ENCODE measurements at places on chromosomes 5 and 9. TPM values are rescaled to one million over a fixed set of nuclear protein-coding genes. Genes with fewer than 3 reads are reported as not detected.
A peak's percentile ranks its signal among the peaks of the same experiment; 100 is the strongest.

- no peak for DNase-seq
These were observed 44.2 kb downstream of the FAF2 start for GRCh38 chr5:176492431-176492830.

DNA sequence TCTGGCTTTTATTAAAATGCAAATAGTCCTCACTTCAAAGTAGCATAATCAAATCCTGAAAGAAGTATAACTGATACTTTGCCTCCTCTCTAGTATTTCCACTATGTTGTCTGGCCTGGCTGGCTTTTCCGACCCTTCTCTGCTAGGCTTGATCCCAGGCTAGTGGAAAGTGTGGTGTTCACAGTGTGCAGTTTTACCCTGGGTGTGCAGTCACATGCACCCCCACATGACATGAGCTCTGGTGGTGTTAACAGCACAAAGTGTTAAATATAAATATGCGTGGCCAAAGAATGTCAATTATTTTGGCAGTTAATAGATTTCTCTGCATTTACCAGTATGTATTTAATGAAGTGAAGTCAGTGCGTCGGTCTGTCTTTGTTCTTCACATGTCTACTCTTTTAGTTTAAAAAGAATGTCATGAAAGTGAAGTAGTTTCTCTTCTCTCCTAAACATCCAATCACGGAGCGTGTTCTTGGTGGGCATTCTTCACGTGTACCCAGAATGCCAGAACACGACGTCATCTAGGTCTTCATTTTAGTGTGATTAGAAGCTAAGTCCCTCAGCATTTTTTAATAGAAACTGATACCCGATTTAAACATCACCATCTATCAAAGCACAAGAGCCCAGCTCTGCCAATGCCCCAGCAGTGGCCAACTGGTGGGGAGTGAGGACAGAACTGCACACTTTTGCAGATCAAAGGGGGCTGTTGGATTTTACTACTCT lies 286.4 kb downstream of the FANCC start:
- no peak for DNase-seq

DNA sequence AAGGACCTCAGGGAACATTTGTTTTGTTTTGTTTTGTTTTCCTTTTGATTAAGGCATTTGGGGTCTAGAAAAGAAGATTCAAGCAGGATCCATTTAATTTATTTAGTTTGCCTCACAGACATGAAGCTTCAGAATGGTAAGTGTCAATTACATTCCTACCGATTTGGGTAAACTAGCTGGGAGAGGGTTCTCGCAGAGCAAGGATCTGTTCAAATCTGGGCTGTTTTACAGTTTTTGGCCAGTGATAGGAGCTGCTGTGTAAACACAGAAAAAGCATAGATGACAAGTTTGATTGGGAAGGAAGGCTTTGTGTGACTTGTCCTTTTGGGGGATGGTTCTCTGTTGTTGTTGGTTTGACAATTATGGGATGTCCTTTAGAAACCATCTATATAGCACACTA lies 470.3 kb upstream of the WWC1 start:
- DNase-seq: no peak

- DNase-seq: no peak
These were observed 37.4 kb downstream of the JMY start for GRCh38 chr5:79273341-79273740.

DNA sequence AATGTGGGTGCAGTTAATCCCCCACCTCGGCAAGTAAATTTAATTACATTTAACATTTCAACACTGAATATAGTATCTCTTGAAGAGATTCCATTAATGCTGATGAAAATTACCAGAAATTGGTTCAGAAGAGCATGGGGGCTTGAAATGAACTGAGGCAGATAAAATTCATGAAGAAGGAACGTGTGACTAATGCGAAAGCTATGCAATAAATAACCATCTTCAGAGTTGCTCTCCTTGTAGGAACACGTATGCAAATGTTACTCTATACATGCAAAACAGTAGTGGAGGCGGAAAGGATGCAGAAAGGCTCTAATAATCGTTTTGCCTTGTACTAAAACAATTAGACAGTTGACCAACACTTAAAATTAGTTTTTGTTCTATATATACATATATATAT lies 320.2 kb downstream of the CTNND2 start:
- DNase-seq: no peak

- DNase-seq: no peak
These were observed 117.1 kb downstream of the NUDT12 start for GRCh38 chr5:103445426-103446035.

DNA sequence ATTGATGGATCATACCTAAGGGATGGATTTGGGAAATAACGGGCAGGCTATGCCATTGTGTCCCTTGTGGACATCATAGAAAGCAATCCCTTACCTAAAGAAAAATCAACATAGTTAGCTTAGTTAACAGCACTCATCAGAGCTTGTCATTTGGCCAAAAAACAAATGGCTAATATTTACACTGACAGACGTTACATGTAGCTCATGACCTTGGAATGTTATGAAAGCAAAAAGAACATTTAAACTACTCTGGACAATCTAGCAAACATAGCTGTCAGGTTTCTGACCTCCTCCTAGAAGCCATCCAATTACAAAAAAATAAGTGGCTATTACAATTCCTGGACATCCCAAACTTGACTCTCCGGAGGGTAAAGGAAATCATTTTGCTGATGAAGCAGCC lies 23.8 kb downstream of the TMEM232 start:
- no peak for DNase-seq

GRCh38 chr5:142007237-142007544 lies 5.6 kb downstream of the GNPDA1 start:
- no peak for DNase-seq

- no peak for DNase-seq
These were observed 96.6 kb downstream of the FNBP1 start for GRCh38 chr9:129946246-129946995.

GRCh38 chr5:142472306-142472951 lies 147.6 kb upstream of the SPRY4 start:
- DNase-seq: peak; percentile 11

DNA sequence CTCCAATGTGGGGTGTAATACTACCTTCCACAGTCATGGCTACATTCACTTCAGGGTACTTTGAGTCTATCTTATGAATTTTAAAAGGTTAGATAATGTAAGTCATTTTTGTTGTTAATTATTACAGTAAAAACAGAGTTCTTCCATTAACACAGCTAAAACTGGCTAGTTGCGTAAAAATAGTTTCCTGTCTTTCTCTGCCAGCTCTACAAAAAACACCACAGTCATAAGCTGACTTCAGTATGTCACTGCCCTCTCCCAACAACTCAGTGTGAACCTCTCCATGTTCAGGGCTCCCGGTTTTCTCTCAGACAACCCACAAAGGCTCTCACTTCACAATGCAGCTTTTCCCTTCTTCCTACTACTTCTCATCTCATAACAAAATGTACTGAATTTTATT lies 84.8 kb upstream of the ITGA1 start:
- no peak for DNase-seq

DNA sequence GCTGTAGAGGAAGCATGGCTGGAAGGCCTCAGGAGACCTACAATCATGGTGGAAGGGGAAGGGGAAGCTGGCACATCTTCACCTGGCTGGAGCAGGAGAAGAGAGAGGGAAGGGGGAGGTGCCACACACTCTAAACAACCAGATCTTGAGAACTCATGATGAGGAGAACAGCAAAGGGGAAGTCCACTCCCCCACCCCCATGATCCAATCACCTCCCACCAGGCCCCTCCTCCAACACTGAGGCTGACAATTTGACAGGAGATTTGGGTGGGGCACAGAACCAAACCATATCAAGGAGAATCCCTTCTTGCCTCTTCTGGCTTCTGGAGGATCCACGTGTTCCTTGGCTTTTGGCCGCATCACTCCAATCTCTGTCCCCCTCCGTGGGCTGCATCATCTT lies 13.1 kb upstream of the CMBL start:
- no peak for DNase-seq

DNA sequence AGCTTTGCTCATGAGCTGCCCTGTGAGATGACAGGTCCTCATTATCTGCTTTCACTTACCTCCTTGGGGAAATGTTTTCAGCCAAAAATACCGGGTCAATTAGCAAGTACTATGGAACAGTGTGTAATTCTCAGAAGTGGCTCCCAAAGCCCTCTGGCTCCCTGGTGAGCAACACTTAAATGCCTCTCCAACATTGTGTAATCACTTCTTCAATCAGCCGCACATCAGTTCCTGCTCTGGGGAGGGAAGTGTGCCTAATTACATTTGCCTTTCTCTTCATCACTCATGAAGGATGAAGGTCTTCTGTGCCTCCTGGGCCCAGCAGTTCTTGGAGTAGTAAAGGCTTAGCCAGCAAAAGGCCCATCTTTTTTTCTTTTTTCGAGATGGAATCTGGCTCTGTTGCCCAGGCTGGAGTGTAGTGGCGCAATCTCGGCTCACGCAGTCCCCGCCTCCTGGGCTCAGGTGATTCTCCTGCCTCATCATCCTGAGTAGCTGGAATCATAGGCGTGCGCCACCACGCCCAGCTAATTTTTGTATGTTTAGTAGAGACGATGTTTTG lies 23.1 kb downstream of the NIM1K start:
- DNase-seq: no peak

- DNase-seq: no peak
These were observed 12.7 kb upstream of the IRF1 start for GRCh38 chr5:132503244-132503643.

DNA sequence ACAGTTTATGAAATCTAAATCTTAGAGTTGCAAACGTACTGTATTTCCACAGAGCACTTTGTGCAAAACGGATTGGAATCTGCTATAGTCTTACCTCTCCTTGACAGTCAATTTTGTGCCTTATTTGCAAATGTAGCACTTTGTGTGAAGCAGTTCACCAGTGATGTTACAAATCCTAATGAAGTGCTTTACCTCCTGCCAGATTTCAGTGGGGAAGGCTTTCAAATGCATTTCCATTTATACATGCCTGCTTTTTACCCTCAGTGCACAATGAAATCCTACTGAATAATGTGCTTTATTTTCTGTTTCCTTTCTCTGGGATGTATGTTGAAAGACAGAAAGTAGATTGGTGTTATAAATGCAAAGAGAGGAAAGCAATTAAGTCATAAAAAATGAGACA lies 2141.6 kb upstream of the C9orf72 start:
- no peak for DNase-seq

- peak; percentile 35 for DNase-seq
These were observed 162.0 kb downstream of the C9orf50 start for GRCh38 chr9:129458663-129459546.

- DNase-seq: no peak
These were observed 299.7 kb downstream of the CWC27 start for GRCh38 chr5:65068410-65068809.

DNA sequence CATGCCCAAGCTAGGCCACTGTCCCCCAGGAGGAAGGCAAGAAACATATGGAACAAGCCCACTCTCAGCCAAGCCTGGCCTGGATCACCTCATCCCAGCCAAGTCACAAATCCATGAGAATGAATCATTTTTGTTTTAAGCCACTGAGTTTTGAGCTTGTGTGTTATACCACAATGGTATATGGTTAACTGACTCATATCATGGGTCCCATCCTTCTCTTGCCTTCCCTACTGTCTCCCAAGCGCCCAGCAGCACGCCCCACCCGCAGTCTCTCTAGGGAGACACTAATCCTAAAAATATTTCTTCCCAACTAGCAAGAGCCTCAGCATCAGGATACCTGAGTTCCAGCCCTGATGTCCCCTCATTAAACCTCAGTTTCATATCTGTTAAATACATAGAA lies 248.1 kb downstream of the CDK5RAP2 start:
- no peak for DNase-seq

DNA sequence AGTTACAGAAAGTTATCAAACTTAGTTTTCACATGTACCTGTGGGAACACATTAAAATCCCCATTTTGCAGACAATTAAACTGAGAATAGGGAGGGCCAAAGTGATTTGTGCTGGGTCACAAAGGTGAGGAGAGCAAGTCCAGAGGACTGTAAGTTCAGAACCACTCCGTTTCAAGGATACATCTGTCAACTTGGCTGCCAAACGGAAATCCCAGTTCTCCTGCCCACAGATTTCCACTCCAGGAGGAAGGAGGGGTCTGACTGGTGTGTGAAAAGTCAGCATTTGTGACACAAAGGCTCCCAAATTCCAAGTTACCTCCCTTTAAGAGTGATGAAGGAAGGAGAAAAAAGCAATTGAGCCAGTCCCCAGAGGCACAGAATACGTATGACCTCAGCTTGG lies 42.3 kb downstream of the PRELID2 start:
- no peak for DNase-seq

GRCh38 chr9:77977210-77977611 lies 54.4 kb downstream of the GNAQ start:
- DNase-seq: peak; percentile 9

DNA sequence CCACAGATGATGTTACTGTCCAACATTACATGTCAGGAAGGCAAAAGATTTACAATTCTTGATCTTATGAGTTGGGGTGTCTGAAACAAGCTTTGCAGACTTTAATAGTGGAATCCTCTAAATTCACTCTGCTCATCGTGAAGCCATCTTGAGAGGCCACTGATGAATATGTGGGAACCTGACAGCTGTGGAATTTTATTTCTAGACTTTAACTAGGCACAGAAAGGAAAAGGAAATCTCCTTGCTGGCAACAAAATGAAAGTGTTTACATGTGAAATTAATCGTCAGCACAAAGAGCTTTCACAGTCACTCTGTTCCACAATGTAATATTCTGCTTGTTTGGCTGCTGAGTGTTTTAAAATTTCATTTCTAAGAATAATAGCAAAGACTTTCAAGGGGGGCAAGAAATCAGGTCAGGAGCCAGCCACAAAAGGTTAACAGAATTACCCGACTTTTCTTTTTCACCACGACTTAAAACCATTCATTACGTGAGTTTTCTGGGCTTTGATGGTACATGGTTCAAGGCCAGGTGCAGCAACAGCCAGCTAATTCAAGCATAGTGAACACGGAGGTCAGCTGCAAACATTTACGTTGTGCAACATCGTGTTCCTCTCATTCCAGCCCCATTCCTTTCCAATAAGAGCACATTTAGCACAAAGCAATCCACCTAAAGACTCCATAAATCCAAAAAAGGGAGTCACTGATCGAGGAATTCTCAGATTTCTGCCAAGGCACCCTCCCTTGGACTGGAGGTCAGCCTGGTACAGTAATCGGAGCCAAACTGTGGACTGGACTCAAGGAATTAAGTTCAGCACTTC lies 14.6 kb downstream of the NREP start:
- DNase-seq: no peak

- DNase-seq: no peak
These were observed 88.3 kb upstream of the PRDM9 start for GRCh38 chr5:23419115-23419514.

DNA sequence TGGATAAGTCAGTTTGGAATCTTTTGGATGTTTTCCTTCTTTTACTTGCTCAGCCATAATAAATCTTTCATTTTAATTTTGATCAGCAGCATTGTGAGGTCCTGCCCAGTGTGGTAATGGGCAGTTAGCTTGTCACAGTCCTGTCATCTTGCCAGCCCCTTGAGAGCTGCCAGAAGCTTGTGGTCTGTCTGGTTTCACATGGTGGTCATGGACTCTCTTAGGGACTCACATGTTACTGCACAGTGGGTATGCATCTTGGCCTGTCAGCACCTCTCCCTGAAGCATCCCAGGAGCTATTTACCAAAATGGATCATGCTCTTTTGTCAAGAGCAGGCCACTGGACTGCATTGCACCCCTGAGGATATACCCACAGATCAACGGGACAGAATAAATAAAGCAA lies 60.3 kb downstream of the DAPK1 start:
- no peak for DNase-seq

GRCh38 chr5:10725636-10726035 lies 35.4 kb downstream of the DAP start:
- DNase-seq: no peak

The ZFP2 gene
- total RNA-seq: 0.36 TPM

The PCDHB5 gene
- total RNA-seq: not detected

The CYSRT1 gene
- 0.33 TPM for total RNA-seq

The SLC1A3 gene
- not detected for total RNA-seq

The ARL10 gene
- total RNA-seq: 3.2 TPM

The PCDHA9 gene
- total RNA-seq: not detected

The KIF4B gene
- not detected for total RNA-seq

Data from CD4-positive, alpha-beta T cell (primary cell).